ENCODE measurements at places on chromosomes 11 and 22.

DNA sequence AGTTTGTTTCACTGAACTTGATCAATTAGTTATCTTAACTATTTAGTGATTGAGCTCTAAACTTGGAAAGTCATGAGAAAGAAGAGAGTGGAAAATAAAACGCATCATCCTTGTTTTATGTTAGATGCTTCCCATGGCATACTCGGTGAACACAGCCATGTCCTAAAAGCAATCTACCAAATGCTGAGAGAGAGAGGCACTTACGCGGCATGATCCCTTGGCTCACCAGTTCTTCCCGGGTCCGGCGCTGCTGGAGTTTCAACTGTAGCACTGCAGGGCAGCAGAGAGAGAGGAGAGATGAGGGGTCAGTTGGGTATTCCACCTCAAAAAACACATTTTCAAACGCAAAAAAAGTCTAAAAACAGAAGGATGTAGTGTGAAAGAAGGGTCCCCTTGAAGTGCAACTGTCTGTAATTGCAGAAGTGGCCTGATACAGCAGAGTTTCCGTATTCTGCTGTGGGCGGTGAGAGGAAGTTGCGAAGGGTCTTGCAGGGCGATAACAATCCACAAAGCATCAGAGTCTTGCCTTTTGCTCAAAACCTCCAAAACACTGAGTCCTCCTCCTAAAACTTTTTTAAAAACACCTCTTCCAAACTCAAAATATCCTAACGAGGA lies 92.7 kb downstream of the SGSM3 start:
- no peak for DNase-seq

DNA sequence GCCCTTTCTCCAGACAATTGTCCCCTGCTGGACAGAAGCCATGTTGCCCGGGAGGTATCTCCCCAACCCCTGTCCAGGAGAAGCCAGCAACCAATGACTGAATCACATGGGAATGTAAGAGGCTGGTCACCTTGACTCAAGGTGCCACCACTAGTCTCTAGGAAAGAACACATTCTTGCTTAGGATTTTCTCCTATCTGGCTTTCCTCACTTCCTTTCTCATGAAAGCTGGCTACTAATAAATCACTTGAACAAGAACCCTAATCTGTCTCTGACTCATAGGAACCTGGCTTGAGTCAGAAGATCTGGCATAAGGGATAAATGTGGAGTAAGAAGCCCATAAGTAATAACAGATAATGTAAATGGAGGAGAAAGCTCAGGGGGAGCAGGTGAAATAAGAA lies 101.4 kb upstream of the C11orf87 start:
- DNase-seq, result no peak

- DNase-seq, result no peak
Measured at GRCh38 chr11:9901943-9902342, 238.1 kb downstream of the SWAP70 start.

- no peak for DNase-seq
Measured at GRCh38 chr11:129614256-129614944, 201.2 kb upstream of the TMEM45B start.

All from activated CD8-positive, alpha-beta memory T cell treated with anti-CD3 and anti-CD28 coated beads for 48 hours (primary cell).